ENCODE measurements at places on chromosomes 7 and 10. TPM values are rescaled to one million over a fixed set of nuclear protein-coding genes. Genes with fewer than 3 reads are reported as not detected.
A peak's percentile ranks its signal among the peaks of the same experiment; 100 is the strongest.

The FAM25C gene
- polyA plus RNA-seq = not detected

The TRIM74 gene
- polyA plus RNA-seq = 1.3 TPM

The BAMBI gene
- polyA plus RNA-seq = 51.1 TPM

The STRIP2 gene
- polyA plus RNA-seq = 3.5 TPM

- DNase-seq = peak; percentile 78
Observed at GRCh38 chr7:123410273-123410904, 124.0 kb downstream of the IQUB start.

DNA sequence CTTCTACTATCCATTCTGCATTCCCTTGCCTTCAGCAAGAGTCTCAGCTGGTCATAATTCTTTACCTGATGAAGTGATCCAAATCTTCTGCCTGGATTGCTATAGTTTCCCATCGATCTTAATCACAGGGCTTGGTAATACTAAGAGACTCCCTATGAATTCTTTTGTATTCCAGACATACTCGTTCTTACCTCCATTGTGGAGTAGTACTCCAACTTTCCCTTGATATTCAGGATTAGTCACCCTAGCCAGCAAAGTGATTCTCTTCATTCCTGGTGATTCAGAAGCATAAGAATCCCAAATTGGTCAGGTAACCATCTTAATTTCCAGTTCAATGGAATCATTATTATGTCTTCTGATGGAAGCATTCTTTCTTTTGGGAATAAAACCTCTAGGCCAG lies 96.7 kb downstream of the TWIST1 start:
- DNase-seq = no peak

DNA sequence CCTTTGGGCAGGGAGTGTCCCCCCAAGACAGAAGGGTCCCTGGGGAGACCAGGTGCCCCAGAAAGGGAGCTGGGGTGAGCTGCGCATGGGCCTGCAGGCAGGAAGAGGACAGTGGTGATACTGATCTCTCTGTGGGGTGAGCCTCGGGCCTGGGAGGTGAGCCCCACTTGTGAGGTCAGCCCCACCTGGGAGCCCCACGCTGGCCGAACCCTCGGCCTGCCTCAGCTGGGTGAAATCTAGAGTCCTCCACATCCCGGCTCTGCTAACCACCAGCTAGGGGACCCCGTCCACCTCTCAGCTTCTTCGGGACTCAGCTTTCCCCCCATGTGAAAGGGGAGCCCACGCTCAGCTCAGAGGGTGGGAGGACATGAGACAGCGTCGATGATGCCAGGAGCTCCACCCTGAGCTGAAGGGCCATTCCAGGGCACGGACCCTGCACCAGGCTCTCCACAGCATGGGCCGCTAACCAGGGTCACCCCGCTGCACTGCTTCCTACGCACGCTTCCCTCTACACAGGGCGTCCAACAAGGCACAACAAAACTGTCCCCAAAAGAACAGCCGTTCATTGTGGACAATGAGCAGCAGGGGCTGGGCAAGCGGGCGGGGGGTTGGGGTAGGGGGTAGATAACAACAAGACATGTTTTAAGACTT lies 48.7 kb downstream of the CAMK2B start:
- no peak for DNase-seq

GRCh38 chr7:70091362-70091761 lies 493.1 kb downstream of the AUTS2 start:
- no peak for DNase-seq

DNA sequence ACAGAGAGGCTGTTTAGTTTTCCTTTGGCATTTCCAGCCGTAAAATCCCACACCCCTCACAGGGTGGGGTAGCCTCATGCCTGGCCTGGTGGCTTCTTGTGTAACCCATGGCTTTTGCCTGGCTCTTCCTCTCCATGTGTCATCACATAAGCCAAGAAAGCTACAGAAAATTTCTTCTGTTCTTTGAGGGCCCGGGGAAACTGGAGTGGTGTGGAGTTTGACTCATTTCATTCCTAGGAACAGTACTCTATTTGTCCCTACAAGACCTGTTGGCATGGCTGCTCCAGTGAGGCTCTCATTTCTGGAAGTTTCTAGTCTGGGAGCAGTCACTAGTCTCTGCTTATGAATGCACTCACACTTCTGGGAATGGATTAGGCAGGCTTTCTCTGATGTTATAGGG lies 523.9 kb downstream of the SUGCT start:
- no peak for DNase-seq
